NB4 (cell line): ENCODE measurements at places on chromosomes 6 and 20.

- no peak for DNase-seq
Observed at GRCh38 chr20:12891643-12892042, 117.1 kb upstream of the SPTLC3 start.

GRCh38 chr6:33785778-33786177 is 3.2 kb downstream of the LEMD2 start:
- no peak for DNase-seq

- DNase-seq: no peak
Observed at GRCh38 chr6:156832669-156833068, 55.5 kb downstream of the ARID1B start.

DNA sequence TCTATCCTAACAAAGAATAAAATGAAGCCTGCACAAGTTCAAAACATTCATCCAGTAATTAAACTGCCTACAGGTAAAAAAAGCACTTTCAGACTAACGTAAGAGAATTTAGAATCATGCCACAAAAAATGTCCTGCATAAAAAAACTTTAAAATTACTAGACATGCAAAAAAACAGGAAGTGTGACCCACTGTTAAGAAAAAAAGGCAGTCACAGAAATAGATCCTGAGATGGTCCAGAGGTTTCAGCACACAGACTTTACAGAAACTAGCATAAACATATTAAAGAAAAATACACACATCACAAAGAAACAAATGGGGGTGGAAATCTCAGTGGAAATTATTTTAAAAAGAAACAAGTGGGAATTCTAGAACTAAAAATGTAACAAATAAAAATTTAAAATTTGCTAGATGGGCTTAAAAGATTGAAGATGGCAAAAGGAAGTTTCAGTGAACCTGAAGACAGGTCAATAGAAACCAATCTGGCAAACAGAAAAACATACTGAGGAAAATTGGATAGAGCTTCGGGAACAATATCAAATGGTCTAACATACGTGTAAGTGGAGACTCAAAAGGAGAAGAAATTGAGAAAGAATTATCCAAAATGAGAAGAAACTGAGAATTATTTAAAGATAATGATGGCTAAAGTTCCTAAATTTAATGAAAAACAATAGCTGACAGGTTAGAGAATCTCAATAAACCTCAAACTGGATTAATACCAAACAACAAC is 3.4 kb upstream of the ZNF133 start:
- no peak for DNase-seq

GRCh38 chr20:23123886-23124285 is 37.8 kb upstream of the CD93 start:
- DNase-seq: no peak

DNA sequence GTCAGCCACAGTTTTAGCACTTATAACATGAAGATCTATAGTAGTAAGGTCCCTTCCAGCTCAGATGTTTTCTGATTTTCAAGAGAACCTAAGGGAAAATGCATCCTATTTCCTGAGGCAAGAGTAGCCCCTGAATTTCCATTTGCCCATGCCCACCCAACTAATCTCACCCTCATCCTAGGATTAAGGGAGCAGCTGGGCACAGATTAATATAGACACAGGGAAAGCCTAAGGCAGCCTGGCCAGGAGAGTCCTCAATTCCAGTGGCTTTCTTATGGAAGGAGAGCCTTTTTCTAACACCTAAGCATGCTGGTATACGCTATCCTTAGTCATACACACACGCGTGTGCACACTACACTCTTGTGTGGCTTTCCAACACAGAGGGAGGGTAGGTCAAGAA is 1.5 kb downstream of the APOBEC2 start:
- DNase-seq: no peak

DNA sequence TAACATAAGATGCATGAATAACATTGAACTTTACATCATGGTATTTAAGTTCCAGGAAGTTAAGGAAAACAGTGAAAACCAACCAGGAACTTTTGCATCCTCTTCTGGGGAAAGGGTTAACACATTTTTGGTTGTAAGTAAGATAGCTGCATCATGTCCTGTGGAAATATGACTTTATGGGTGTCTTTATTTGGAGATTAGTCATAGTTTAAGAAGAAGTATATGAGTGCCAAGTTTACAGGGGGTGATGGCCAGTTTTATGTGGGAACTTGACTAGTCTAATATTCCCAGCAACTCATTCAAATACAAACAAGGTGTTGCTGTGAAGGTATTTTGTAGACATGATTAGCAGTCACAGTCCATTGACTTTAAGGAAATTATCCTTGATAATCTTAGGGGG is 78.0 kb downstream of the PDE10A start:
- DNase-seq: no peak

DNA sequence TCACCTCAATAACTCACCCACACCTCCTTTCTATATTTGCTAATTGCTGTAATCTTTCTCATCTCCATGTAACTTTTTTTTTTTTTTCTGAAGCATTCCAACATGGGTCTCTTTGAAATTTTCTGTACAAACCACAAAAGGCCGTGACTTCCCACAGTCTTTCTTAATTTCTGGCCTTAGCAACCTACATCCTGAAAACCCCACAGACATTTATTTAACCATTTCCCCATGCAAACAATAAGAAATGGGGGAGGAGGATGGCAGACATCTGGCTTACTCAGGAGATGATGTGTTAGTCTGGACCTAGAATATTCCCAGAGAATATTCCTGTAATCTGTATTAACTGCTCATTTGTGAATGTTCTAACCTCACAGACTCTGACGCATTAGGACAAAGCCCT is 57.6 kb downstream of the MEP1A start:
- no peak for DNase-seq

- no peak for DNase-seq
Observed at GRCh38 chr6:166036316-166037095, 131.1 kb downstream of the TBXT start.

DNA sequence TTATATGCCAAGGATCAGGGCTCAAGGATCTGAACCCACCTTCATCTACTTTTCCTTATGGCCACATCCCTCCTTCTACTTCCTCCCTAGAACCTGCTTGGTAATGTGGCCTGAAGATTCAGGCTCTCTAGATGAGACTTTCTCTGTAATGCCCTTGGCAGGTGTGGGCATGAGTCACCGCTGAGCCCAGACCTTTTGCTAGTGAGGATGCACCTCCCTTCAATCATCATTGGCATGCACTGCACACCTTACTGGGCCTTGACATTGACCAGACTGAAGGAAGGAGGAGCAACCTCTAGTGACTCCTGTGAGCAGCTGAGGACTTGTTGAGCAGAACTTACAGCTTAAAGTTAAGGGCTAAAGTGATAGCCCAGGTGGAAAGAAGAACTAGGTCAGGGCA is 405.3 kb downstream of the MAFB start:
- no peak for DNase-seq

DNA sequence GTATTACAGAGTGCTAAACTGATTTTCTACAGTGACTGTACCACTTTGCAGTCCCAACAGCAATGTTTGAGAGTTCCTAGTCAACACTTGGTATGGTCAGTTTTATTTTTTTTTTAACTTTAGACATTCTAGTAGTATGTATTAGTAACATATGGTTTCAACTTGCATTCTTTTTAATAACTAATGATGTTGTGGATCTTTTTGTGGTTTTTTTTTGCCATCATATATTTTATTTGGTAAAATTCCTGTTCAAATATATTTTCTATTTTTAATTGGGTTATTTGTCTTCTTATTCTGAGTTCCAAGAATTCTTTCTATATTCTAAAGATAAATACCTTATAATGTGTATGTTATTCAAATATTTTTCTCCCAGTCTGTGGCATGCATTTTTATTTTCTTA is 189.4 kb upstream of the ECI2 start:
- DNase-seq: no peak
